ENCODE measurements at places on chromosomes 1 and 21.

DNA sequence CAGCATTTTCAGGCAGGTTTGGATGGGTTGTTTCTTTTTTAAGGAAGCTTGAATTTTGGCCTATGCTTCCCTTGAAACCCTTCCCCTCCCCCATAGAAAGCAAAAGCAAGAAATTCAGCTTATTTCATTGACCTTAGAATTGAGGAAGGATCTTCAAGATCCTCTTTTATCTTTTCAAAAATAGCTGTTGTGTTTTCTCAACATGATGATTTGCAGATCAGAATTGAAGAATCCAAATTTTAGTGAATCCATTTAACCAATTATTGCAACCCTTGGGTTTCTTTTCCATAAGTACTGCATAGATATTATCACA is 73.7 kb downstream of the LRRC8C start:
- DNase-seq: no peak

GRCh38 chr1:172719694-172720138 is 60.8 kb downstream of the FASLG start:
- DNase-seq: no peak

GRCh38 chr1:223738465-223739365 is 26.4 kb downstream of the CAPN2 start:
- no peak for DNase-seq

GRCh38 chr1:241808265-241808664 is 39.7 kb upstream of the EXO1 start:
- no peak for DNase-seq

- DNase-seq: no peak
These were observed 80.7 kb downstream of the VWA5B1 start for GRCh38 chr1:20371411-20371810.

GRCh38 chr1:201137579-201138310 is 10.8 kb upstream of the ASCL5 start:
- DNase-seq: no peak

GRCh38 chr1:24874611-24875234 is 55.4 kb downstream of the RUNX3 start:
- no peak for DNase-seq

- DNase-seq: no peak
These were observed 119.8 kb downstream of the OSBPL9 start for GRCh38 chr1:51736702-51737101.

- no peak for DNase-seq
These were observed 69.9 kb upstream of the BACE2 start for GRCh38 chr21:41098076-41098475.

DNA sequence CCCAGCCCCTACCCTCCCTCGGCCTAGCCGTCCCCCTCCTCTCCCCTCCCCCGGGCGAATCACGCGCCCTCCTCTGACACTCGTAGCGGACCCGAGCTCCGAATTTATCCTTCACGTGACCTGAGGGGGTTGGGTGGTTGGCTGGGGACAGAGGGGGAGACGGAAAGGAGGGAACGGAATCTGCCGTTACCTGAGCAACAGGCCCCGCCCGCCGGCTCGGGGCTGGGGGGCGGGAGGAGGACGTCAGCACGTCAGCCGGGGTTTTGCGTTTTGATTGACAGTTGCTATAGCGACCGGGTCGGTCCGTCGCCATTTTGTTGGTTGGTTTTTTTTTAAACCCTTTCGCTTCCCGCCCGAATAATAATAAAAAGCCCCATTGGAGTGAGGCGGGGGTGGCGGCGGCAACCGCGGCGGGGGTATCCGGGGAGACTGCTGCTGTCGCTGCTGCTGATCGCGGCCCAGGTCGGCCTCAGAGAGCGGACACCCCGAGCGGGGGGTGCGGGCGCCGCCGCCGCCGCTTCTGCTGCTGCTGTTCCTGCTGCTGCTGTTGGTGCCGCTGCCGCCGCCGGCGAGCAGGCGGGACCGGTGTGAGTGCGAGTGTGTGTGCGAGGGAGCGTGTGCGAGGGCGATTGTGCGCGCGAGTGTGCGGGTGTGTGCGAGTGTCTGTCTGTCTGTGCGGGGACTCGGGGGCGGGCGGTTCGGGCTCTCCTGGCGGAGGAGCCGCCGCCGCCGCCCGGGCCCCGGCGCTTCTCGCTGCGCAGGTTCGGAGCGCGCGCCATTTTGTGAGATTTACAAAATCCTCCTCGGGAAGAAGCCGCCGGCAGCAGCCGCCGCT is at the start of gene DYRK1A:
Gene DYRK1A, plus strand, starts transcription at position 292 of the 835 bp plus-strand sequence. CDS start 53,602 bp downstream, outside the sequence.
- peak; percentile 98 for DNase-seq

- no peak for DNase-seq
These were observed 943 bp downstream of the ERRFI1 start for GRCh38 chr1:8025061-8025670.

GRCh38 chr1:215539803-215540570 is 27.1 kb upstream of the KCTD3 start:
- DNase-seq: no peak

- DNase-seq: no peak
These were observed 8.2 kb downstream of the RC3H1 start for GRCh38 chr1:174013864-174014418.

- DNase-seq: no peak
These were observed 61.6 kb downstream of the TMCO4 start for GRCh38 chr1:19738076-19738475.

DNA sequence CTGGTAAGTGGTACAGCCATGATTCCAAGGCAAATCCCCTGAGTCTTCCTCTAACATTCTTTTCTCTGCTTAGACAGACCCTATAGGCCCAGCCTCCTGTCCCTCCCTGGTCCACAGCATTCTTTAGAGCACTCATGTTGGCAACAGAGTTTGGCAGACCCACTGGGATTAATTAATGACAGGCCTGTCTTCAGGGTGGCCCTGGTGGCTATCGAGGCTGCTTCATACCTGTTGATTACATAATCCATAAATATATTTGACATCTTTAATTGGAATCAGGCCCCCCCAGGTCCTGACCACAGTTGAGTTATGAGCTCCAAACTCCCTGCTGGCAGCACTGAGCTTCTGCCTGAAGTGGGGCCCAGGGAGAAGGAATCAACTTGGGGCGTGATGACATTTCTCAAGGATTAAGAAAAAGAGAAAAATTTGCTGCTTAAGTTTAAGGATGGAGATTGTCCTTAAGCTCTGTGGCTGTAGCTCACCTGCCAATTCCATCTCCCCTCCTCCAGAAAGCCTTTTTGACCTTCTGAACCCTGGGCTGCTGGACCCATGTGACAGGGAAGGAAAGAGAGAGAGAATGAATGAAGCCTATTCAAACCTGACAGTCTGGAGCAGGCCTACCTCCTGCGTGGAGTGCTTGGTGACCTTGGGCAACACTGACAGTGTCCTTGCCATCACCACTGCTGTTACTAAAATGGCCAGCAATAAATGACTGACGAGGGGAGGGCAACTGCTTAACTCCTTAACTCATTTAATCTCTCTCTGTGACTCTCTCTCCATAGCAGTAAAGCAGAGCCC is 156.6 kb downstream of the TRABD2B start:
- no peak for DNase-seq

- DNase-seq: no peak
These were observed 170.1 kb downstream of the SIPA1L2 start for GRCh38 chr1:232459826-232460225.

Measured in stimulated activated CD8-positive, alpha-beta memory T cell treated with anti-CD3 and anti-CD28 coated beads, Interleukin-15, amount 100 ng/mL, for 4 hours (primary cell).